ENCODE measurements at places on chromosomes 5 and 9. TPM values are rescaled to one million over a fixed set of nuclear protein-coding genes. Genes with fewer than 3 reads are reported as not detected.
A peak's percentile ranks its signal among the peaks of the same experiment; 100 is the strongest.

GRCh38 chr5:111439473-111440075, 72.8 kb downstream of the STARD4 start:
- no peak for DNase-seq

DNA sequence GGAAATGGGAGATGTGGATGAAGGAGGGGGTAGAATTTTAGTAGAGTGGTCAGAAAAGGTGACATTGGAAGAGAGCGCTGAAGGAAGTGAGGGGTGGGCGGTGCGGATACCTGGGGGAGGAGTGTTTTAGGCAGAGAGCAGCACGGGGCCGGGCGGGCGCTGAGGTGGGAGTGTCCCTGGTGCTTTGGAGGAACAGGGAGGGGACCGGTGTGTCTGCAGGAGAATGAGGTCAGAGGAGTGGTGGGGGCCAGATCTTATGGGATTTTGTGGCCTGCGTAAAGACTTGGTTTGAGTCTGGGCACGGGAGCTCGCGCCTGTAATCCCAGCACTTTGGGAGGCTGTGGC, 5.8 kb upstream of the PSD2 start:
- DNase-seq, result no peak

DNA sequence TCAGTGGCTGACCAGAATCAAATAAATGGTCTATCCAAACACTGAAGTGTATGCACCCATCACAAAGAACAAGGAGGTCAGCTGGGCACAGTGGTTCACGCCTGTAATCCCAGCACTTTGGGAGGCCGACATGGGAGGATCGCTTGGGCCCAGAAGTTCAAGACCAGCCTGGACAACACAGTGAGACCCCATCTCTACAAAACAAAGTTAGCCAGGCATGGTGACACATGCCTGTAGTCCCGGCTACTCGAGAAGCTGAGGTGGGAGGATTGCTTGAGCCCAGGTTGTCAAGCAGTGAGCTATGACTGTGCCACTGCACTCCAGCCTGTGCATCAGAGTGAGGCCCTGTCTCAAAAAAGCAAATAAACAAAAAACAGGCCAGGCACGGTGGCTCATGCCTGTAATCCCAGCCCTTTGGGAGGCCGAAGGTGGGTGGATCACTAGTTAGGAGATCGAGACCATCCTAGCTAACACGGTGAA, 40.5 kb downstream of the SEMA4D start:
- DNase-seq, result no peak

DNA sequence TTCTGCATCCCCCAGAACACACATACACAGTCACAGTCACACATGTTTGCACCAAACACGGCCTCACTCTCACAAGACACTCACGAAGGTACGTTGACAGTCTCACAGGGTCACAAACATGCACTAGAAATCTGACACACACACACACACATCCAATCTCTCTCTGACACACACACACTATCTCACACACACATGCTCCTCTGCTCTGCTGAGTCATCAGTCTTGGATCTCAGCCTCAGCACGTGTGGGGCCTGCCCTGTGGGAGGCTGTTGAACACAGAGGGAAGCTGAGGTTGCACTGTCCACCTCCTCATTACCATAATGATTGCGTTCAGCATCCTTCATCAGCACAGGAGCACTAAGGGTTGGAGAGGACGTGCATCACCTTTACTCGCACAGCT, 188.8 kb downstream of the MTRR start:
- no peak for DNase-seq

DNA sequence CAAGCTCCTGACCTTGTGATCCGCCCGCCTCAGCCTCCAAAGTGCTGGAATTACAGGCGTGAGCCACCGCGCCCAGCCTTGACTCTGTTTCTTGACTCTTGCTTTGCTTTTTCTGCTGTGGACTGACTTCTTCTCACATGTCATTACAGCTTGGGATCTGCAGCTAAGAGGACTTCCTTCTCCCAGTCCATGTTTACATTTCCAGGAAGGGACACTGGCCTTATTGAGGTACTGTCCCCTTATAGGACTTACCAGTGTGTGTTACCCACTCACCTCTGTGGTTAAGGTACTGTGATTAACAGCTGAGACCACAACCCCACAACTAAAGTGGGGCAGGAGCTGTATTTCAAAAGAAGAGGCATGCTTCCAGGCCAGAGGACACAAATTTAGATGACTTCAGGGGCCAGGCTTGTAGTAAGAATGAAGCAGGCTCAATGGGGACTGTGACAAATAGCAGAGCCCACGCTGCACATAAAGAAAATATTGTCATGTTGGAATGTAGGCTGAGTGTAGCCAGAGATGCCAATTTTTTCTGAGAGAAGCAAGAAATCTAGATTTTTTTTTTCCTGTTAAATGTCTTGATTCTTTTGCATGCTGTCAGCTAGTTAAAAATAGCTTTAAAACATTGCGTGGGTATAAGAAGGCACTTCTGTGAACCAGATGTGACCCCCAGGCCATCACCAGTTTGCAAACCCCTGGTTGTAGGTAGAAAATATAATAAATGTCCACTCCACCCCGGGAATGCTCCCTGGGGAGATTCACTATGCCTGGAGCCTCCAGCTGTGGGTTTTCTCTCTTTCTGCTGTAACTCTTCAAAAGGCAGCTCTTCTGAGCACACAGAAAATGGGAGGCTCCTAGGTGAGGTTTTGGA, 75.0 kb downstream of the PTPDC1 start:
- DNase-seq, result no peak

DNA sequence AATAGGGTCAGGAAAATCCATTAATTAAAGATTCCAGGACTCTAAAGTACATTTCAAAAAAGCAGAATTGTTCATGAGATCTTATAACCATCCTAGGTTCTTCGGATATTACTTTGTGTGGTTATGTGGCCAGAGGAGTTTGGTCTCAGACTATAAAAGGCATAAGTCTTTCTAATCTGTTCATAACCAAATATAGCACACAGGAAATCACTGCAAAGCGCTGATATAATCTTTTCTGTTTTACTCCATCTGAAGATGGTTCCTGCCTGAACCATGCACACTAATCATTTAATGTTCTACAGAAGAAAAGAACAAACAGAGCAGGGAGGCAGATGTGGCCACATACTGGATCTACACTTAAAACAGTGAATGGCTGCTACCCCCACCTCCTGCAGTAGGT, 182.8 kb downstream of the SEMA5A start:
- DNase-seq, result no peak

DNA sequence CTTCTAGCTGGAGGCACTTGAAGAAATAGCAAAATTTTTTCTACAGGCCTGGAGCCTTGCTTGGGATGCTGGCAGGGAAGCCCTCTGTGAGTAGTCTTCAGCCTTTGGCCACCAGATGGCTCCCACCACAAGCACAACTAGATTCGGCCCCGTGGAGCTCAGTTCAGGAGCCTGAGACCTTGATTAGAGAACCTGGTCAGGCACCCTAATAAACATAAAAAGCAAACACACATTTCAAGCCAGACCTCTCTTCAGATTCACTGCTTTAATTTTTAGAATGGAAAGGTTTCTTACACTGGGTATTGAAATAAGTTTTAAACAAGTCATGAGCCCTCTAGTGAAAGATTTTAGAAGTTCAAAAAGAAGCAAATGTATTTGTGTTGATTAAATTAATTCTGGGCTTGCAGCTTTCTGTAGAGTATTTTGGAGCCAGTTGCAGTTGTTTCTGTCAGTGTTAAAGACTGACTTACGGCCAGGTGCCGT, 41.4 kb downstream of the GLRX start:
- peak; percentile 87 for DNase-seq

GRCh38 chr5:159095151-159095721, 4.5 kb downstream of the EBF1 start:
- DNase-seq, result no peak

- DNase-seq, result no peak
These were observed 129.9 kb upstream of the RGMB start for GRCh38 chr5:98643569-98643968.

DNA sequence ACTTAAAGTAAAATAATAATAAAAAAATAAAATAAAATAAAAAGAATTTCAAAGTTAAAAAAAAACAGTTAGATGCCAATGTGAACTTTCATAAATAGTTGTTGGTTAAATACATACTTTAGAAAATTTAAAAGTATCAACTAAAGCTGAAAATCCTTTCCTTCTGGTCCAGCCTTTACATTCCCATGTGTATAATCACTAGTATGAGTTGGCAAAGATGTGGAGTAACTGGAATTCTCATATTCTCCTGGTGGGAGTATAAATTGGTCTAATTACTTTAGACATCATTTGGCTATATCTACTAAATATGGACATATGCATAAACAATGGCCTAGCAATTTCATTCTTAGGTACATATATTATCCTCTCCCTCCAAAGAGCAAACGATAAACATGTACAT, 619.9 kb downstream of the PTPRD start:
- DNase-seq, result no peak

DNA sequence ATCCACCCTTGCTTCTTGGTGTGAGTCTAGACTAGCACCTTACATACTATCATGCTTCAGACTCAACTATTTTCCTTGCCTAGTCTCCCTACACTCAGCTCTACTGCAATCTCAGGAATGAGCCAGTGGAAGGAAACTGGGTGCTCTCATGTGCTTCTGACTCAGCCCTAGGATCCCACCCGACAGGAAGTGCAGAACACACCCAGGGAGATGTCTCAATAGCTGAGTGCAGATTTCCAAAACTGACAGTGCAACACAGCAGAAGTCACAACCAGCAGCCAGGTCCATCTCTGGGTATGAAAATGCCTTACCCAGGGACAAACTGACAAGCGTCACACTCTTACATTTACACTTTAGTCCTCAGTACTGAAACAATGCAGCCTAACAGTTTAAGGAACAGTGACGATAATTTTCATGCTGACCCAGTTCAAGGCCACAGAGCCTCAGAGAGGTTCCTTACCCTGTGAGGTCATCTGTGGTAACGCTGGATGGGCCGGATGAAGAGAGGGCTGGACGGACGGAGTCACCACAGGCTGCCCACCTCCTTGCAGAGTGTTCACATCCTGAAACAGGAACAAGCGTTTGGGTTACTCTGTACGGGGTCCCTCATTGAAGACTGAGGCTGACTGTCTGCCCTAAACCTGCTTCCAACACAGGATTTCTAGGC, 33.0 kb downstream of the FKBP15 start:
- peak; percentile 21 for DNase-seq

DNA sequence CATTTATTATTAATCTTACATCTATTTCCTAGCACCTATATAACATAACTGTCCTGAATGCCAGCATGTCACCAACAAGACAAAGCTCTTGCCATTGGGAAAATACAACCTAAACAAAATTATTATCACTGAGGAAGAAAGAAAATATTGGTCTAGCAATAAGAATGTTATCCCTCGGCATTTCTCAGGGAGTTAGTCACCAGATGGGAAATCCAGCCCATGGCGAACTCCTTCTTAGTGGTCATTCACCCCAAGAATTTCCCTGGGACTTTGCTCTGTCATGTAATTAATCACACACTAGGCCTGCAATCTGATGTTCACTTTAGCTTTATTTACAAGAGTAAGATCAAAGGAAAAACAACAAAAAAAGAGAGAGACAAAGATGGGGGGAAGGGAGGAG, 56.1 kb upstream of the TAS2R1 start:
- no peak for DNase-seq

DNA sequence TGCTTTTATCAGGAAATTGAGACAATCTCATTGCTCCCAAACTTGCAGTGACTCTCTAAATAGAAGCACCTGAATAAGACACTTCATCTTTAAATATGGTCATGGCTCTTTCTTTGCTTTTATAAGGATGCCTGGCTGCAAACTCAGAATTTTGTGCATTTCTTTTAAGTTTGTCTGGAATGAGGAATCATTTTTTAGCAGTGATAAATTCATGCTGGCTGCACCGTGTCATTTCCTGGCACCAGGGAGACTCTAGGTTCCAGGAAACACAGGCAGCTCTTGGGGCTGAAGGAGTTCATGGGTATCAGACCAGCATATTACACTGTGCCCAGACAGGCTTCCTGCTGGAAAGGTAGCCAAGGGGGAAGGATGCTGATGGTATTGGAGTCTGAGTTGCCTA, 109.9 kb downstream of the NUDT12 start:
- DNase-seq, result no peak

GRCh38 chr9:35423499-35423898, 66.4 kb upstream of the RUSC2 start:
- peak; percentile 24 for DNase-seq

GRCh38 chr9:7799944-7800285, 337 bp upstream of the DMAC1 start:
- no peak for DNase-seq

DNA sequence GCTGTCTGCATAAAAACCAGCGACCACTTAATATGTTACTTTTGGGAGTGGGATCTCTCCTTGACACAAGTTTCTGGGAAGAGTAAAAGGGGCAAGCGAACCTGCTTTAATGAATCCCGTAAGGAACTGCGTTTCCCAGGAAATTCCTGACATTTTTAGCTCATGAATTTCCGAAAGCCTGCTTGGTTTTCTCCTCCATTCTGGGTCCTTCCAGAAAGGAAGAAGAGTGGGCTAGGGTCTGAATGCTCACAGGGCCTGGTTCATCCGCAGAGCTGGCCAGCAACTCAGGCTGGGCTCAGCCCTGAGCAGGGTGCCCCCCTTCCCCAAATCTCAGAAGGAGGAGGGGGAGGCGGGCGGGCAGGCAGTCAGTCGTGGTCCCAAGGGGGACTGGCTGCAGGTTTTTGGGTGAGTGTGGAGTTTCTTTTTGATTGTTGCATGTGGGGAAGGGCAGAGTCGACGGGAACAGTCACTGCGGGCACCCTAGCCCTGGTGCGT, 1.2 kb upstream of the PURA start:
- DNase-seq, result no peak

- no peak for DNase-seq
These were observed 49.9 kb downstream of the CDO1 start for GRCh38 chr5:115766608-115767007.

GRCh38 chr5:141966963-141967333, 2.0 kb upstream of the RNF14 start:
- no peak for DNase-seq

- DNase-seq, result no peak
These were observed at the start of gene FBXL7 for GRCh38 chr5:15499528-15500324. TSS of gene FBXL7 (plus strand) at chr5:15500180.

GRCh38 chr5:7779019-7780005, 71.6 kb downstream of the CFAP90 start:
- DNase-seq, result no peak

The FAT2 gene
- not detected for polyA plus RNA-seq

The KDM3B gene
- 23.5 TPM for polyA plus RNA-seq

The SLC6A7 gene
- polyA plus RNA-seq, result 1.8 TPM

The GABRA1 gene
- polyA plus RNA-seq, result not detected

The CA9 gene
- polyA plus RNA-seq, result 172 TPM

The INIP gene
- polyA plus RNA-seq, result 10.0 TPM

The SHISAL2B gene
- polyA plus RNA-seq, result not detected

The SV2C gene
- polyA plus RNA-seq, result not detected

The PPP3R2 gene
- polyA plus RNA-seq, result not detected

The IFNB1 gene
- polyA plus RNA-seq, result not detected

The C9orf50 gene
- polyA plus RNA-seq, result 0.27 TPM

The LCN9 gene
- not detected for polyA plus RNA-seq

The GRXCR2 gene
- polyA plus RNA-seq, result not detected

All from small intestine (tissue), 16 donors.